Natural killer cell (primary cell): ENCODE measurements at places on chromosomes 5 and 9.

DNA sequence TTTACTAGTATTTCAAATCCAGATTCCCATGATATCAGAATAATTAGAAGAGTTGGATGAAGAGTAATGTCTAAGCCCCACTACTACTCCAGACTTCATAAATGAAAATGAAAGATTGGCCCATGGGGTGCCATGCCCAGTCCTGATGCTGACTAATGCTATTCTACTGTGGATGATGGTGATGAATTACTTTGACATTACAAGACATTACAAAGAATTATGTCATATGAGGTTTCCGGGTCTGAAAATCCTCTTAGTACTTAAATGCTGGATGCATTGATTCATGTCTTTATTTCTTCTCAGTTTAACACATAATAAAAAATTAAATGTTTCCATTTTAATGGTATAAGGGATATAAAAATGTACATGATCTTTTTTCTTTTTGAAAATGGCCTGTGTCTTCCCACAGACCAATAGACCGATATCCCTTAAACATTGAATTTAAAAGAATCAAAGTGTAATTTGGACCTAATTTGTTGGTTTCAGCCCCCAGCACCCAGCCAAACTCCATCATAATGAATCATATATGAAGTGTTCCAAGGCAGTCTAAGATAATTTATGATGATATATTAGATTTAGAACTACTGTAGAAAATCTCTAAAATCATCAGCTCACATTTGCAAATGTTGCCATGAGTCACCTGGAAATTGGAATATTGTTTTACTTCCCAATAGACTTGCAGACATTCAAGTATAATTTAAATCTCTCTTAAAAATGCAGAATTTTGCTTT, 223.6 kb upstream of the SGCD start:
- no peak for DNase-seq

DNA sequence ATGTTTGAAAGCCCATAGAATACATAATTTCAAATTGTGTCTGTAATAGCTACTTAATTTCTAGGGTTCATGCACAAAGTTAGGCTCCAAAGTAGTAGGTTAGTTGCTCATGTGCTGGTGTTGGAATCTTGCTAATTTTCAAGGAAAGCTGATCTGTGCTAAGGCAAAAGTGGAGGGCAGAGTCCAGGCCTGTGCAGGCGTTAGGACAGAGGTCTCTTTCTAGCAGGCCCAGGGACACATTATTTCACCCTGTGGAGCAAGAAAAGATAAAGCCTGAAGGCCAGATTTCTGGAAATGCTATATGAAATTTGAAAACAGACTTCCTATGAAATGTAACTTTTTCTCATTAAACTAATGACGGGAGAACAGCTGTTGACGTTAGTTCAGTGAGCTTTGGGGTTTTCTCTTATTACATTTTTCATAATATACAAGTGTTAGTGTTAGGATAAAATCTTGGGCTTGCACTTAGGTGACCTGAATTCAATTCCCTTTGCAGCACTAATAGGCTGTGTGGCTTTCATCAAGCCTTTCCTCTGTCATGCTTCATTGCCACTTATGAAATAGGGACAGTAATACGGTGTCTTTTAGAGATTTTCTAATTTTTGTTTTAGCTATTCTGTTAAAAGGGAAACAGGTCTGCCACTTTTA, 196.7 kb upstream of the HAPLN1 start:
- no peak for DNase-seq

DNA sequence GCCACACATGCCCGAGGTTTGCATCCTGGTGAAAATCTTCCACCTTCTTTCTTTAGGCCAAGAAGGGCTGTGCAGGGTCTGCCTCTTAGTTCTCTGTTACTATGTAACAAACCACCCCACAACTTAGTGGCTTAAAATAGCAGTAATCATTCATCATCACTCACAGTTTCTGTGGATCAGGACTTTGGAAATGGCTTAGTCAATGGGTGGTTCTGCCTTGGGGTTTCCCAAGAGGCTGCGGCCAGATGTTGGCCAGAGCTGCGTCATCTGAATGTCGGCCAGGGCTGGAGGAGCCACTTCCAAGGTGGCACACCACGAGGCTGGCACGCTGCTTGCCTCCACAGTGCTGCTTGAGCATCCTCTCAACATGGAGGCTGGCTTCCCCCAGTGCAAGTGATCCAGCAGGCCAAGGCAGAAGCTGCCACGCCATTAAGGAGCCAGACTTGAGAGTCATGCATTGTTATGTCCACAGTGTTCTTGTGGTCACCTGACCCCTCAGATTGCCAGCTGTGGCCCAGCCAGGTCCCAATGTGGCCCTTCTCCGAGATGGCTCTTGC, 135.2 kb downstream of the RXRA start:
- no peak for DNase-seq

DNA sequence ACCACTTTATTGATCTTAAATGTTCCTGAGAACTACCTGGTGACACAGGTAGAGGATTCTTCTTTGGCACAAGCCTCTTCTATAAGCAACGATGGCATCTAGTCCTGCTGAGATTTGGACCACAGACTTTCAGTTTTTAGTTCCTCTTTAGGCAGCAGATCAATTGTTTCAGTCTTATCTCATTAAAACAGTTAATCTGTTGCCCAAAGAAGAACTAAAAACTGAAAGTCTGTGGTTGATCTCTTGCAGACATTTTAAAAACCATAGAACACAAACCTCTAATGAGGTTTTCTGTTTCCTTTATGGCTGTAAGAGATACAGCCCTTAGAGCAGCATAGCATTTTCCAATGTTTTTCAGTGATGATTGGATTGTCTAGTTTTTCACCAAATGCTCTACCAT, 480.9 kb downstream of the MTRR start:
- DNase-seq: no peak

DNA sequence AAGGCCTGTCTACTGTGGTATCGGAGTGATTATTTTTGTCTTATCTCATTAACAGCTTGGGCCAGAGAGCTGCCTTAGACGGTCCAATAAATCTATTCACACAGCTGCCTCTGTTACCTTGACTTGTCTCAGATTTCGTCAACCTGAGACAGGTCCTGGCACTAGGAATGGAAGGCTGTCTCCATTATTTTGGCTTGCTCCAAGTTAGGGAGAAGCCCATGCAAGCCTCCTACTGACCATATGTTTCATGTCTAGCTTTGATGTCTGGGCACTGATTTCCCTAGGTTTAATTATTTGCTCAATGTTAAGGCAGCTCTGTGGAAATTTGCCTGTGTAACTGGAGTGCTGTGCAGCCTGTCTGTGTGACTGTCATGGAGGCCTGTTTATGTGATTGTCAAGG, 12.4 kb upstream of the RALGPS1 start:
- DNase-seq: no peak

DNA sequence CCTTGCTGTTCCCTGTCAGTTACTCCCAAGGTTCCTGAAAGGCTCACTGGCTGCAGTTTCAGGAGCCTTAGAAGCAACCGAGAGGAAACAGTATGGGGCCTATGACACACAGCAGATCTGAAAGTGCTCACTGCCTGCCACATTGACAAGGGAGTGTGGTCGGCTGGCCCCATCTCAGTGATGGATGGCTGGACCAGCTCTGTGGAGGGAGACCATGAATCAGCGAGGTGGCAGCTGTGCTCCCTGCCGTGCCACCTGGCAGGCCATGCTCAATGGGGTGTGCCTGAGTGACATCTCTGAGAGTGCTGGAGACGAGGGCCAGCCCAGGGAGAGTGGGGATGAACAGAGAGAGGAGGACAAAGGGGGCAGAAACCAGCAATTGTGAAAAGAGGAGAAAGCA, 49.1 kb downstream of the DOCK2 start:
- DNase-seq: no peak

DNA sequence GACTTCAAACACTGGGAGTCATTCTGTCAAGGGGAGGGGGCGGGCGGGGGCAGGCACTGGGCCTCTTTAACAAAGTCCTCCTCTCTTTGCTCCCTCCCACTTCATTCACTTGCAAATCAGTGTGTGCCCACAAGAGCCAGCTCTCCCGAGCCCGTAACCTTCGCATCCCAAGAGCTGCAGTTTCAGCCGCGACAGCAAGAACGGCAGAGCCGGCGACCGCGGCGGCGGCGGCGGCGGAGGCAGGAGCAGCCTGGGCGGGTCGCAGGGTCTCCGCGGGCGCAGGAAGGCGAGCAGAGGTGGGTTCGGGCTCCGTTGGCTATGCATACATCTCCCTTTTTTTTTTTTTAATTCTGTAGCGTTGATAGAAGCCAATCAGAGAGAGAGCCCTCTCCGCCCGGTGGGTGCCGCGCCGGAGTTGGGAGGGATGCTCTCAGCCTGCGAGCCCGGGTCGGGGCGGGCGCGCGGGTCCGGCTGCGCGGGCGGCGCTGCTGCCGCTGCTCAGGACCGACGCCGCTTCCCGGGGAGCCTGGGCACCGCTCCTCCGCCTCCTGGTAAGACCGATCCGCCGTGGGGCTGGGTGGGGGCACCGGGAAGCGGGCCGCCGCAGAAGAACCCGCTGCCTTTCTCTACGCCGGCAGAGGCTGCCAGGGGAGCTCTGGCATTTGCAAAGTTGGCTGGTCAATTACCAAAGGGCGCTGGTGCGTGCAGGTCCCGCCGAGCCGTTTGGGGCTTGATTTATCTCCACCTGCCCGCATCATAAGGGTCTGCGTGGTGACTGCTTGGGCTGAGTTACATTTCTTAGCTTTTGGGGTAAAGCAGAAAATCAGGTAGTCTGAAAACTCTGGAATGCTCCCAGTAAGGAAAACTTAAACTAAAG, at the start of gene CDH6:
CDH6 (plus strand) TSS at position 96 of the 877 bp plus-strand sequence. CDS start 73,788 bp downstream, outside the sequence.
- DNase-seq: no peak

DNA sequence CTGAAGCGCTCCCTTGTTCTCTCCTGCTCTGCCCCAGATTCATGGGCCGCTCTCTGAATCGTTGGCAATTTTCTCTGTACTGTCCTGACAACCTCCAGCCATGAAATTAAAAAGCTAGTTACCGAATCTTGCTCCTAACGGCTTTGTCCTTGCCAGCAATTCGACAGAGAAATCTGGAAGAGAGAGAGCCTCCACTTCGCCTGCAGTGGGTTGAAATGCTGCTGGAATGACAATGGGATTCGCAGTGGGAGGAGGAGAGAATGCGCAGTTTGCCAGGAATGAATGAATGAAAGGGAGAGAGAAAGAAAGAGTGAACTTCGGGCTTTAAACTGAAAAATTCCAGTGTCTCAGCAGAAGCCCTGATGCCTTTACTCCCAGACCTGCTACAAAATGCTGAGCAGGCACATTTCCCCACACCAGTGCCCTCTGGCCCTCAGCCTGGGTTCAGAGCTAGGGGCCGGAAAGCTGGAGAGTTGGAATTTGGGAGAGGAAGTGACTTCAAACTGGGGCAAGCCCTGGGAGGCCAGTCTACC, 11.5 kb upstream of the BOD1 start:
- DNase-seq: no peak

- no peak for DNase-seq
Measured at GRCh38 chr5:4229414-4230292, 634.0 kb downstream of the IRX1 start.

GRCh38 chr5:35338157-35338453, 107.8 kb upstream of the PRLR start:
- no peak for DNase-seq

DNA sequence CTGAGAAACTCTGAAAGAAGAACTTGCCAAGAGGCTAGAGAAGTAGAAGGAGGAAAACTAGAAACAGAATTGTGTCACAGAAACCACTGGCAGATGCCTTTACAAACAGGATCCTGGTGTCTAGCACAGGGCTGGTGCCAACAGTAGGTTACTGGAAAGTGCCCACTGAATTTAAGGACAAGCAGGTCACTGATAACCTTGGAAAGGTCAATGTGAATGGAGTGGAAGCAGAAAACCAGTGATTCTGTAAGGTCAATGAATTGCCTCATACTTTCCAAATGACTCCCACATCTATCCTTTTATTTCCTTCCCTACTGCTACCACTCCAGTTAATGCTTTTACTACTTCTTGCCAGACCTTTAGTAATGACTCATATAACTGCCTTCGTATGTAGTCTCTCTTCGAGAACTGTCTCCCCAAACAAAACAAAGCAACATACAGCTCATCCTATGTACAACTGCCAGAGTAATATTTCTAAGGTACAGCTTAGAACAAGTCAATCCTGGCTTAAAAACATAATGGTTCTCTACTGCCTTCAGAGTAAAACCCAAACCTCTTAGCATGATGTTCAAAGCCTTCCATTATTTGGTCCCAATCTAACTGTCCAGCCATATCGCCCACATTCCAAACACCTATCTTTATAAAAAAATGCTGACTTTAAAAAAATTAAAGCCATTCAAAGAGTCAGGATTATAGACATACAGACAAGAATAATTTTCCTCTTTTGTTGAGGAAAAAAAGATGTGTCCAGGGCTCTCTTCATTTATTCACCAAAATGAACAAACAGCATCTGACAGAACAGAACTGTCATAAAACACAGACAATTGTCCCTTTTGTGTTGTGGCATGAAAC, 52.5 kb downstream of the NR3C1 start:
- no peak for DNase-seq

DNA sequence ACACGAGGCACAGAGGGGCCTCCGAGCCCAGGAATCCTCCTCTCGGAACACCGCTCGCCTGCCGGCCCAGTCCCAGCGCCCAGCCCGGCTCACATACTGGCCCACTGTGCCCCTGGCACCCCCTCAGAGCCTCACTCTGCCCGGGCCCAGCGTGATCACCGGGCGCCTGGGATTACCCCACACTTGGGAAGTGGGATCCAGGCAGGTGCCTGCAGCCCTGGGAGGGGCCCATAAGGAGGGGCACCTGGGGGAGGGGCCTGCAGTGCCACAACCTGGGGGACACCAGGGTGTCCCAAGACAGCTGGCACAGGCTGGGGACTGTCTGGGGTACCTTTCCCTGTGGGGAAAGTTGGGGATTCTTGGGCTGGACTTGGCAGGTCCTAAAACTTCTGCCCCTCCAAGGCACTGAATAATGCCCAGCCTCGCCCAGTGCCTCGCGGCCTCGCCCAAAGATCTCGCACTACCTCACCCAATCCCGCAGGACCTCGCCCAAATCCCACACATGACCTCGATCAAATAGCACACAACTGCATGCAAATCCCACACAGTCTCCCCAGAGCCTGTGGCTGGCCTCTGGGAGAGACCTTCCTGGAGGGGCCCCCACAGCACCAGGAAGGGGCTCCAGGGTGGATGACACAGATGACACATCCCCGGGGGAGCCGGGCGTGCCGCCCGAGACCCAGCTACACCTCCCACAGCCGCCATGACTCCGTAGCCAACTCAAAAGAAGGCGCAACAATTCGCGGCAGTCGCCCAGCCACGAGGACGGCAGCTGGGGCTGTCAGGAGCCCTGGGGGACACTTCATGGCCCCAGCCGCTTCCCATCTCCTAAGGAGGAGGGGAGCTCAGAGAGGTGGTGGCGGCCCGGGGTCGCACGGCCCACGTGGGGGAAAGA, 13.7 kb downstream of the NOTCH1 start:
- DNase-seq: no peak

- no peak for DNase-seq
Measured at GRCh38 chr9:105416840-105417239, 31.0 kb upstream of the FSD1L start.

- no peak for DNase-seq
Measured at GRCh38 chr9:93612796-93613154, 36.4 kb downstream of the PHF2 start.
